ENCODE measurements at places on chromosomes 4 and X.

- H3K4me3 ChIP-seq = no peak overlapping the region
- no peaks in the 10 kb centered on the region for H3K4me1 ChIP-seq
- H3K27me3 ChIP-seq = no peaks in the 10 kb centered on the region
- H3K27ac ChIP-seq = no peak overlapping the region
- no peaks in the 10 kb centered on the region for H3K36me3 ChIP-seq
- DNase-seq = no peak
Observed at GRCh38 chrX:38142610-38143009, 78.1 kb downstream of the SRPX start.

DNA sequence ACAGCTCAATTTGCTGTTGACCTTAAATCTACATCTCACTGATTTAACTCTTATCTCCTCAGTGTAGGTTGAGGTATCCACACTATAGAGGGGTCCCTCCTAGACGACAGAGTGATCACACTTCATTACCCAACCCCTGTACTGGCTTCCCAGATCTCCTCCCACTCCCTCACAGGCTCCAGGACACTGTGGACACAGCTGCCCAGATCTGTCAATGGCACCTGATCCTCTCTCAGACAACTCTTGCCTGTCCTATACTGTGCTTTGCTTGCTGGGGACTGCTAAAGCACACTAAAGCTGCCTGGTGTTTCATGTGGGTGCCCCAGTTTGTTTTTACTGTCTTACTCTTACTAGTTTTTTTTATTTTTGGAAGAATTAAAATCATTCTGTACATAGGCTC, 27.9 kb downstream of the RAB40AL start:
- H3K27me3 ChIP-seq = no peaks in the 10 kb centered on the region
- no peak for DNase-seq
- no peaks in the 10 kb centered on the region for H3K4me1 ChIP-seq
- H3K27ac ChIP-seq = no peak overlapping the region
- H3K4me3 ChIP-seq = no peak overlapping the region

DNA sequence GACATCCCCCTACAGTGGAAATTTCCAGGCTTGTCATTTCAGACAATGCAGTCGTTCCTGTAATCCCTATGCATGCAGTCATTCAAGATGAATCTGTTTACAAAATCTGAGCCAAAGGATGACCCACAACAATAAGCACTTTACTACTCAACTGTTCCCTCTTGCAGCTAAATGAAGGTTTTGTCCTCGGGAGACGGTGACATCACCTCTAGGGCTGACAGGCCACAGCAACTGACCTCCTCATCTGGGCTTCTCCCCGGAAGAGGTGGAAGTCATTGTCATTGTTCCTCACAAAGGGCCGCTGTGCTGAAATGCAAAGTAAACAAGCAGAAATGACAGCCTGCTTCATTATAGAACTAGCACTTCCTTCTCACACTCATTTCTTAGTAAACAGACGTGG, 29.2 kb downstream of the CLRN2 start:
- H3K36me3 ChIP-seq = no peaks in the 10 kb centered on the region
- no peak overlapping the region for H3K27ac ChIP-seq
- no peaks in the 10 kb centered on the region for H3K4me1 ChIP-seq
- no peak overlapping the region for H3K4me3 ChIP-seq
- no peaks in the 10 kb centered on the region for H3K27me3 ChIP-seq

GRCh38 chrX:46209768-46210167, 335.5 kb downstream of the ZNF674 start:
- no peak for DNase-seq
- no peak overlapping the region for H3K27ac ChIP-seq
- H3K4me3 ChIP-seq = no peak overlapping the region
- no peaks in the 10 kb centered on the region for H3K27me3 ChIP-seq
- no peaks in the 10 kb centered on the region for H3K36me3 ChIP-seq
- H3K4me1 ChIP-seq = no peaks in the 10 kb centered on the region

GRCh38 chr4:90084967-90085295, 42.3 kb upstream of the CCSER1 start:
- no peak for DNase-seq
- no peak overlapping the region for H3K4me3 ChIP-seq
- H3K4me1 ChIP-seq = no peaks in the 10 kb centered on the region
- H3K27ac ChIP-seq = no peak overlapping the region

DNA sequence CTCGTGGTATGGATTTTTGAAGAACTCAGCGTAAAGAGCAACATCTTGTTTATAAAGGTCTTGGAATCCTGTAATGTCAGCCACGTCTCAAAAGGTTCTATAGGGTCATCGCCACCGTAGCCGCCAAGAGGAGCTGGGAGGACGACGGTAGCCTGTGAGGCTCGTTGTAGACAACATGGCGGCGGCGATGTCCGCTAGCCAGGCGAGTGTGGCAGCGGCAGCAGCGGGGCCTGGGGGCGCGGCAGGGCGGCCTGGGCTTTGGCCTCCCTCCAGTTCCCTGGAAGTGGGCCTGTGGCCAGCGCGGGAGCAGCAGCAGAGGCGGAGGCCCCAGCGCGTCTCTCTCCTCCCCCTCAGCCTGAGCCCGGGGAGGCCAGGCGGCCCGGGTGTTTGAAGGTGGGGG, 143.5 kb upstream of the PBDC1 start:
- no peaks in the 10 kb centered on the region for H3K4me1 ChIP-seq
- no peaks in the 10 kb centered on the region for H3K27me3 ChIP-seq
- DNase-seq = no peak
- no peaks in the 10 kb centered on the region for H3K36me3 ChIP-seq

DNA sequence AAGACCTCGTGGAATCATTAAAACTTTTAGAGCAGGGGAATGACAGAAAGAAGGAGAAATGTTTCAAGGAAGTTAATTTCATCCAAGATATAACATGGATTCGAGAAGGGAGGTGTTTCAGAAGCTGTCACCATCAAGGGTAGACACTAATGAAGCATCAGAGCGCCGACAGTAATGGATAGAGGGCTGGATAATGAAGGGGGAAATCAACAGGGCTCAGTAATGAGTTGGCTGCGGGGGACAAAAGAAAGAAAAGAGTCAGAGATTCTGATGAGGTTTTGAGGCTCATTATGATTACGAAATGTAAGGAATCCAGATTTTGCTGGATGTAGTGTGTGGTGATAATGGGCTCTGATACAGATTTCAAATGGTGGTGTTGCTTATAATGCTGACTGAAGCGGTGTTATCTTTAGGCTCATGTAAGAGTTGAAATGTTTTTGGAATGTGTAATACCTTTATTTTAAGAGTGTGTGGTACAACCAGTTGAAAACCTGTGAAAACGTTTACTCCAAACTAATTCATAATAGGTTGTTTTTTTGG, 39.3 kb upstream of the TENM3 start:
- no peaks in the 10 kb centered on the region for H3K4me1 ChIP-seq
- H3K27ac ChIP-seq = no peak overlapping the region
- H3K27me3 ChIP-seq = no peaks in the 10 kb centered on the region
- H3K36me3 ChIP-seq = no peaks in the 10 kb centered on the region
